ENCODE measurements at places on chromosomes 16 and 17.

DNA sequence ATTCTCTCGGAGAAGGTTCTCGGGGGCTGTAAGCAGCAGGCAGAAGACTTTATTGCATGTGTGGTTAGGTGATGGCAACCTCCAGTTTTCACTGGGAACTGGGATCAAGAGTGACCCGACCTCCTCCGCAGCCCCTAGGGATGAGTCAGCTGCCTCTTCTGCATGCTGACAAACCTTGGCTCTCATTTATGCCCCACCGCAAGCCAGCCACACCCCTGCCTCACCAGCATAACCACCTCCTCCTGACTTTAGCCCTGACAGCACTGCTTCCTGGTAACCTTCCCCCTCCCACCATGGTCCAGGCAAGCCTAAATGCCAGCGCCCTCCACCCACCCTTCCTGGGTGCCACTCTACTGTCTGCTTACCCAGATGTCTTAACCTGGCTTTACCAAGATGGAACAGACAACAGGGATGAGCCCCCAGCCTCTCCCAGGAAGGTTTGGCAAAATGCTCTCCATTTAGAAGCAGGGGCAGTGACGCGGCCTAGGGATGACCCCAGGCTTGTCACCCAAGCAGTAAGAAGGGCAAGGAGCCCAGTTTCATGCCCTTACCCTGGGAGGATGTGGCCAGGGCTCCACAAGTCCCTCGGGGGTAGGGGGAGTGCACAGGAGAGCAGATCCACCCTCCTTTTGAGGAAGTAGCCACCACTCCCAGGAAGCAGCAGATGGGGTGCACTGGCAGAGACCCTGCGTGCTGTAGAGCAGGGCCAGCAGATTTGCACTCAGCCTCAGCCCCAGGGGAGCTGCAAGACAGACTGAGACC is 73.5 kb downstream of the GOSR1 start:
- no peak for DNase-seq

GRCh38 chr16:2284797-2285576 is 17.1 kb upstream of the RNPS1 start:
- no peak for DNase-seq

GRCh38 chr17:70053241-70054234 is 21.5 kb upstream of the KCNJ16 start:
- no peak for DNase-seq

- no peak for DNase-seq
These were observed 202.0 kb downstream of the C16orf78 start for GRCh38 chr16:49575346-49576172.

DNA sequence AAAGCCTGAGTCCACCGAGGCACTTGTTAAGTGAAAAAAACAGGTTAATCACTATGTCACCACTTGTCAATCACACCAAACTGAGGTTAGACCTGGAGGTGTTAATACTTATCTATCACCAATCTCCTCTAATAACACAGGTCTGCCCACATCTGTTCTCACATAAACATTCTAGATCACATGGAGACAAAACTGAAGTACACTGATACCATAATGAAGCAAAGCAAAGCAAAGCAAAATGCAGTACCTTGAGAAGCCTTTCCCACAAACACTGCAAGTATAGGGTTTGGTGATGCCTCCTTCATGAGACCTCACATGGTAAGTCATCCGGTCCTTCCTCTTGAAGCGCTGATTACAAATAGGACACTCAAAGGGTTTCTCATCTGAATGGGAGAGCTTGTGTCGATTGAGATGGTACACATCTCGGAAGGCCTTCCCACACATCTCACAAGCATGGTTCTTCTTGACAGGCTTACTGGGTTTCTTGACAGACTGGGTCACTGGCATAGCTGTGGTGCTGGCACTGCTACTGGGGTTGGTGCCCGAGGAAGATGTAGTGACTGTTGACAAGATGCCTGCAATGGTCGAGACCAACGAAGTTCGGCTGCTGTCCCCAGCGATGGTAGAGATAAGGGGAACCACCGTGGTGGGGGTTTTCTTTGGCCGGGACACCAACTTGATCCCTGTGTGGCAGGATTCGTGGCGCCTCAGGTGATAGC is 5.4 kb downstream of the VEZF1 start:
- DNase-seq: no peak

DNA sequence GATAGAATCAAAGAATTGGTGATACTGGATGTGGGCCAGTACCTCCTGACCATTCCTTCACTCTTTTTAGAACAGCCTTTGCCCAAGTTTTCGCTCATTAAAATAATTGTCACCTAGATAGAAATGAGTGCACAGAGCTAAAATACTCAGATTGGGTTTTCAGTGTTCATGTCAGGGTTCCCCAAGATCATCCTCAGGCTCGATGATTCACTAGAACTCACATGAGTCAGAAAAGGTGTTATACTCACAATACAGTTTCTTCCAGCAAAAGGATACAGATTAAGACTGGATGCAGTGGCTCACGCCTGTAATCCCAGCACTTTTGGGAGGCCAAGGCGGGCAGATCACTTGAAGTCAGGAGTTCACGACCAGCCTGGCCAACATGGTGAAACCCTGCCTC is 19.9 kb downstream of the ERCC4 start:
- no peak for DNase-seq

GRCh38 chr17:9729034-9729650 is 62.2 kb downstream of the DHRS7C start:
- peak; percentile 26 for DNase-seq

DNA sequence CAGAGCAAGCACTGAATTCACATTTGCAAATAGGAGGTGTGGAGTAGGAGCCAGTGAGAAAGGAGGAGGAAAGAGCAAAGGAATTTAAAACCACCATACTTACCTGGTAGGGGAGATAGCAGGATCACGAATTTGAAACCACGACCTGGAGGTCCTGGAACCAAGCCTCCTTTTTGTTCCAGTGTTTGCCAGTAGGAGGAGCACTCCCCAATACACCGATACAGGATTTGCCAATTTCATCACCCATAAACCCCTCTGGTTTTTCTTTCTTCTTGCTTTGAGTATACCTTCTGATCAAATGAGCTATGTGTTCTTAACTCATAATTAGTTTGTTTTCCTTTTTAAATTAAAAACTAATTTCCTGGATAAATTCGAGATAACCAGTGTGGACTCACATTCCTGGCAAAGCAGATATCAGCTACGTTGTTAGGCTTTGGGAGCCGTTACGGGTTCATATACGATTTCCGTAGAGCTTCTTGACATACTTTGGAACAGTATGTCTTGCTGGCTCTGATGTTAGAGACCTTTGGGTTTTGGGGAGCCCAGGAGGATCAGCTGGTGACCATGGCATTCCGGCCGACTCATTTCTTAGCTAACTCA is 22.7 kb downstream of the BCO1 start:
- DNase-seq: no peak

GRCh38 chr17:76843703-76844484 is 24.3 kb upstream of the MGAT5B start:
- DNase-seq: no peak

GRCh38 chr17:64117981-64118979 is 11.7 kb downstream of the ERN1 start:
- no peak for DNase-seq

GRCh38 chr16:25228372-25228771 is 11.6 kb downstream of the AQP8 start:
- no peak for DNase-seq

GRCh38 chr16:81786321-81786720 is 7.2 kb downstream of the PLCG2 start:
- DNase-seq: no peak

DNA sequence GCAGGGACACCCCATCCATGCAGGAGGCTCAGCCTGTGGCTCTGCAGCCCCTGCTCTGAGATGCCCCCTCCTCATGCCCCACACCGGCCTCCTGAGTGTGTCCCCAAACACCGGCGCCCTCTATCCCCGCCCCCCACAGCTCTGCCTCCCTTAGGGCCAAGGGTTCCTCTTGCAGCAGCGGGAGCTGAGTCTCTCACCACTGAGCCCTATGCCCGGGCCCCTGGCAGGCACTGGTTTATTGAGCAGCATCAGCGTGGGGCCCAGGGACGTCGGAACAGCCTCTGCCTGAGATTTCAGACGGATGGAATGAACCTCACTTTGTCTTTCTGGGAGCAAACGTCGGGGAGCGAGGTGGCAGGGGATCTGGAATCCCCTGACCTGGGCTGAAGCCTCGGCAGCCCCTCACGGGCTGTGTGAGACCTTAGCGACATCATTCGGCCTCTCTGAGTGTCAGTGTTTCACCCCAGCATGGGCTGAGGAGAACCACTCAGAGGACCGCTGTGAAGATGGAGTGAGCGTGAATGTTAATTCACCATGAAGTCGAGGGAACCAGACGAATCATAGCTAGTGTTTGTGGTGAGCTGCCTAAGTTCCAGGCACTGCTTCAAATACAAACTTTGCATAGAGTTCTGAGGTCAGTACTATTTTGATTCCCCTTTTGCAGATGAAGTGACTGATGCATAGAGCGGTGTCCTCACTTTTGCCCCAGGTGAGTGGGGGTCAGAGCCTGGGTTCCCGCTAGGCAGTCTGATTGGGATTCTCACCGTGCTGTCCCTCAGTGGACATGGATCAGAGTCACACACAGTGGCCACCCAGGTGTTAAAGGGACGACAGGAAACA is 5.3 kb upstream of the C16orf74 start:
- DNase-seq: no peak

GRCh38 chr17:78168903-78169793 is 767 bp downstream of the SYNGR2 start:
- no peak for DNase-seq

GRCh38 chr16:3727806-3728381 is 10.6 kb upstream of the TRAP1 start:
- DNase-seq: no peak

GRCh38 chr17:29256735-29257466 is 10.2 kb downstream of the CRYBA1 start:
- DNase-seq: no peak

GRCh38 chr16:67782567-67783352 is 23.6 kb downstream of the RANBP10 start:
- no peak for DNase-seq

DNA sequence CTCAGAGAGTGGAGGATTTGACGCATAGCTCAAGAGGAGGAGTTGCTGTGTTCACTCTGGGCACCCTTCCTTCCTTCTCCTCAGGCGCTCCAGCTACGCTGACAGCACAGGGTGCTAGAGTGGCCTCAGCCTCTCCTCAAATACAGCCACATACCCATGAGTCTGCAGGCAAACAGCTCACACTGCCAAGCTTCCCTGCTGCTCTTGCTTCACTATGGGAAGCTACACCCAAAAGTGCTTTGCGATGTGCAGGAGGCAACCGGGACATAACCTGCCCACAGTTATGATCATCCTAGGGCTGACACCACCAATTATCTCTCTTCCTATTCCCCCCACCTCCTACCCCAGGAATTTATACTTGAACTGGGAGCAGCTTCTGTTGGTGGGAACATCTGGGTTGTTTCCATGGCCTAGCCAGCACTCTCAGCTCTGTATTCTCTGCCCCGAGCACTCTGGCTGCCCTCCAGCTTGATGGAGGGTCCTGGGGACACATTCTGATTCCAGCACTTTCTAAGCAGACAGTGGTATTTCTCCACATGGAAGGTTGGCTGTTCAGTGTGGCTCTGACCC is 40.3 kb upstream of the SREBF1 start:
- DNase-seq: no peak

GRCh38 chr17:56599088-56599487 is 5.6 kb downstream of the NOG start:
- no peak for DNase-seq

DNA sequence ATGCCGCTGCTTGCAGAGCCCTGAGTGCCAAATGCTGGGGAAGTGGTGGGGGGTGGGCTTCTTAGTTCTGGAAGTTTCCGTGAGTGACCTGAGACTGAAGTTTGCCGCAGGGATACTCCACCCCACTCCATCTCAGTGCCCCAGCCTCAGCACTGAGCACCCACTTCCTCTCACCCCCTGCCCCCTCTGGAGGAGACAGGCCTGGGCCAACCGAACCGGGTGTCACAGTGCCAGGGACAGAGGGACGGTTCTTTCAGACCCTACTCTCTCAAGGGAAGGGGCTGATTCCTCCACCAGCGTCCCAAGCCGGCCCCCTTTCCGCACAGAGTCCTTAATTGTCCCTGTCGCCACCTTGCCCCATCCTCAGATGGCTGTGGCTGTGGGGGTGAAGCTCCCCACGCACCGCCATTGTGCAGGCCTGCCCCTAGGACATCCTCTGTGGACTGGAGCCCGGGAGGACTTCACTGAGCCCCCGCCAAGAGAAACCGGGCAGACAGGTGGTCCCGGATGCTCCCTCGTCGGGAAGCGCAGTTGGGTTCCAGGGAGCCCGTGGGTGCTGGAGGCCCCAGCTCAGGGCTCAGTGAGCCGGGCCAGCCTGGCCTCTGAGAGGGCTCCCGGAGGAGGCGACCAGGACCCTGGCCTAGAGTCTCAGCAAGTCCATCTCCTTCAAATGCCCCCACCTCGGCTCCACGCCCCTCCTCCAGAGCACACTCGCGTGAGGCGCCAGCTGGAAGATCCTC is 1.6 kb upstream of the KREMEN2 start:
- DNase-seq: no peak

DNA sequence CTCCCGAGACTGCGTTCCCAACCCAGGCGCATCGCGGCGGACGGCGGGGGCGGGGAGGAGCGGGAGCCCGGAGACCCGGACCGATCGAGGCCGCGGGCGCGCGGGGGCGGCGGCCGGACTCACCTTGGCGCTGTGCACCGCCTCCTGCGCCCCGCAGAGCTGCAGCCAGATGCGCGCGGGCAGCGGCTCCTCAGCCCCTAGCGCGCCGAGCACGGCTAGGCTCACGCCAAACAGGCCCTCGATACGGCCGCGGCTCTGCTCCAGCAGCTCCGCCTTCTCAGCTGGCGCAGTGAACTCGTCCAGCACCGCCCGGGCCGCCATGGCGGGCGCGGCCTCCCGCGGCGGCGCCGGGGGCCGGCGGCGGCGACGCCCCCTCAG is 339 bp downstream of the N4BP1 start:
- DNase-seq: no peak

GRCh38 chr17:1030684-1031532 is 34.0 kb downstream of the TIMM22 start:
- DNase-seq: no peak

DNA sequence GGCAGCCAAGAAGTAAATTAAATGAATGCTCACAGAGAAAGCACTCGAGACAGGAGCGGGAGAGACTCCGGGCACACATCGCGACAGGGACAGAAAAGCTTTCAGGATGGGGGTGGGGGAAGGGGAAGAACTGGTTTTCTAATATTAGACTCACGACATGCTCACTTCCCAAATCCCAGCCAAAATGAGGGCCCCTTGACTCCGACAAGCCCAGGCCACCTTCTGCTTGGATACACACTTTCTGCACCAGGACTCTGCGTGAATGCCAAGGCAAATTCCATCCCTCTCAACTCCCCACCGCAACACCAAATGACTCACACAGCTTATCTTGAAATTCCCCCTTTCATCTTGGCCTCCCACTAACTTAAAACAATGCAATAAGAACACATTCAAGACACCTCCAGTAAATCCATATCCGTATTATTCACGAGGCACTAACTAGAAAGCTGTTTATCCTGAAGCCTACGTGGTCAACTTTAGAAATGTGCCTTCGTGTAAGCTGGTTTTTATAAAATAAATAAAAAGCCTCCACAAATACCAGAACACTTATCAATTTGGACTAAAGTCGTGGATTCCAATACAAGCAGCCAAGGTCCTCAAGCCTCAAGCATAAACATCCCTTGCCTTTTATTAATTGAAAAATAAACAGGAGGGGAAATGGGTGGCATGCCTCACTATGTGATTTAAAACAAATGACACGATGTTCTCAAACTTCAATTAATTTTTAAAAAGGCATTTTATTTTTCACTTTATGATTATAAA is 46.1 kb downstream of the NXN start:
- peak; percentile 81 for DNase-seq

- no peak for DNase-seq
These were observed 689 bp upstream of the TBC1D24 start for GRCh38 chr16:2473999-2474876.
